Islet precursor cell (in vitro differentiated cells): ENCODE measurements at places on chromosomes 13 and 19.

- no peak for DNase-seq
These were observed 18.7 kb upstream of the ATXN8OS start for GRCh38 chr13:70088926-70089325.

DNA sequence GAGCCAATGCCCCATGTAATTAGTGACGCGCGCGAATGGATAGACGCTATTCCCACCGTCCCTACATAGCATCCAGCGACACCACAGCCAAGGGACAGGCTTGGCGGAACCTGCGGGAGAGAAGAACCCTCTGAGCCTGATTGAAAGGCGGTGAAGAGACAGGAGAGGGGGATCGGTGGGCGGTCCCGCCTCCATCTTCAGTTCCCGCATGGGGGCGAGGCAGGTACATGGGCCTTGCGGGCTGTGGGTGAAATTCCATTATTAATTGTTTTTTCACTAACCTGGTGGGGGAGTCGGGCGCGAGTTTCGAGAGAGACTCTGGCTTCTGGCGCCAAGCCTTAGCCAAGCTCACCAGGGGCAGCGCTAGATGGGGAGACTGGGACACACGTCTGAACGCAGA lies 8.4 kb upstream of the TEX101 start:
- DNase-seq, result no peak

- no peak for DNase-seq
These were observed 30.0 kb downstream of the MYO9B start for GRCh38 chr19:17105556-17105955.

DNA sequence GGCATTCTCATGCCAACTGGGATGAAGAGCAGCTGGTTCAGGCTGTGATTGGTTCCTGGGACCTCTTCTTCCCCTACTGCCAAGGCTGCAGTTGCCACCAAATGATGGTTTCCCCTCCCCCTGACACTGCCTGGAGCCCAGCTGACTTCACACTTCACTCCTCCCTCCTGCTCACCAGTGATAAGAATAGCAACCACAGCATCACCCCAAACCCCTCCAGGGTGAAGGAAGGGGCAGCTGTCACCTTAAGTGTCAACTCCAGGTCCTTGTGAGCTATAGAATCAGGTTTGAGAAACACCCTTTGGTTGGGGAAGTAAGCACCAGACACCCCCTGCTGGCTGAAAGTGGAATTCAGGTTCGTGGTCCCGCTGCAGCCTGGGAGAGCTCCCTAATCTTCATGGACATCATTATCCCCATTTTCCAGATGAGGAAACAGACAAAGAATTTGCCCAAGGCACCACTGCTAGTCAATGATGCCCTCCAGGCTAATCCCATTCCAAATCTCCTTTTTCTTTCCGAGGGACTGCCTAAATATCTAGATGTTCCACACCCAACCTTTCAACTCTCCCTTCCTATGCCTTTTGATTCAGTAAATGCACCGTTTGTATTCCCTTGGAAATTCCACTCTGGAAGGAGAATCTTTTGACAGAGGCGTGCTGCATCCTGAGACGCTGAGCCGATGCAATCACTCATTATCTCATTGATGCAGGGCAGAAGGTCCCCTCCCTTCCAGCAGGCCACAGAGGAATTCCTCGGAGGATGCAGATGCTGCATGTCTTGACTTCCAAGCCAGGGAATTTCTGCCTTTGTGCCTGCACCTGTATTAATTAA lies 50.6 kb upstream of the UQCRFS1 start:
- peak; percentile 80 for DNase-seq

- no peak for DNase-seq
These were observed 90.1 kb downstream of the SERP2 start for GRCh38 chr13:44463759-44464158.

DNA sequence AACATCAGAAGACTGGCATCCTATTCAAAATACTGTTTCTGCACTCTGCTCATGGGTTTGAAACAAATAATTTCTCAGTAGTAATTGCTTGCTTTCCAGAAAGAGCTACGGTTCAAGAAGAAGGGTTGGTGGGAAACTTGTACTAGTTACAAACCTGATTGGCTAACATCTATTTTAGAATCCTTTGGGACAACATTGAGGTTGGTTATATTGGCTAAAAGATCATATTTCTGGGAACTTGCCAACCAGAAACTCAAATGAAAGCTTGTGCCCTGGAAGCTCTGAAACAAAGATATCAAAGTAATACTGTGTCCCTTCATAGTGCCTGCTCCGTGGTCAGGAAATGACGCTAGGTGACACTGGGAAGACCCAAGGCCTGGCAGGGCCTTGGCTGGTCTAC lies 141.7 kb downstream of the LACC1 start:
- DNase-seq, result no peak

DNA sequence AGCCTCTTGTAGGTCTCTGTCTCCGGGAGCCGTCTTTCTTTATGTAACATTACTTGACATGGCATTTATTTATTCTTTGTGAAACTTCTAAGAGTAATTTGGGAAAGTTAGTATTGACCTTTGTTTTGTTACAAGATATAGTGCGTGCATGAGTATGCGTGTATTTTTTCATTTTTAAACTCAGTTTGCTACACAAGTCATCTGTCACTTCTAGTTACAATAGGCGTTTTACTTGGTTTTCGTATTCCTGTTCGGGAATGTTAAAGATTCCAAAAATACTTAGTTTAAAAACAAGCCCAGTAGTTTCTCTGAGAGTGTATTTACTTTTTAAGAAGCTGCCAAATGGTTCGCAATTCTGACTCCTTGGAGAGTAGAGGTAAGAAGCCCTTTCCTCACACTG lies 3.2 kb downstream of the PDS5B start:
- no peak for DNase-seq

GRCh38 chr13:80100636-80101035 lies 240.3 kb downstream of the SPRY2 start:
- DNase-seq, result no peak

GRCh38 chr13:22176968-22177520 lies 506.2 kb downstream of the FGF9 start:
- DNase-seq, result no peak

DNA sequence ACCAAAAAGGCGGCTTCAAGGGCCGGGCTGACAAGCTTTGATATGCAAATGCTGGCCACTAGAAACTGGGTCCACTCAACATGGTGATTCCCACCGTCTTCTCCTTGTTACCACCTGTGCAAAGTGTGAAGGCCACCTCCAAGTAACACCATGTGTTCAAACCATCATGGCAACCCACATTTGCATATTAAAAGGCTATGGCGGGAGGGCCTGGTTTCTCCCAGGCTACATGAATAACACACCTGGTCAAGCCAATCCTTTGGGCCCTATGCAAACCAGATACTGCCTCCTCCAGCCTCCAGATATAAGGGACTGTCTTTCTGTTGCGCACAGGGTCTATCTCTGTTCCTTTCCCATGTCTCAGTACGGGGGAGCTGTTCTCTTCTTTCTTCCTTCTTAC lies 36.6 kb upstream of the ZSCAN5A start:
- DNase-seq, result no peak

DNA sequence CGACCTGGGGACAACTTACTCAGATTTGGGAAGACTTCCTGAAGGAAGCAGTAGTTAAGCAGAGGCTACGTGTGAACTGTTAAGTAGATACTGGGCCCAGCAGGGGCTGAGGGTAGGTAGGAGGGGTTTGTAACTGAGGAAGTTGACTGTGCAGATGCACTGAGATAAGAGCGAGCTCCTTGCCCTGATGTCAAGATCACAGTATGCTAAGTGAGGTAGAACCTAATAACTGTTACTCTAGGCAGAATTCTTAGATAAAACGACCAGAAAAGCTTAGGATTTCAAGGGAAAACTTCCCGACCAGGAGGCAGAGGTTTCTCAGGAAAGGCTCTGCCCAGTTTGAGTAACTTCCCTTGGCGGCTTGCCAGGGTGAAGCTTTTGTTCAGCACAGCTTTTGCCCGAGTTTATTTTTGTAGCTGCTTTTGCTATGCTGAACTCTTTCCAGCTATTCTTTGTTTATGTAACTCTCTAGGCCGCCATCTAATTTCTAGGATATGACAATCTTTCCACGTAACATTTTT lies 632.1 kb downstream of the DIAPH3 start:
- DNase-seq, result peak; percentile 87

DNA sequence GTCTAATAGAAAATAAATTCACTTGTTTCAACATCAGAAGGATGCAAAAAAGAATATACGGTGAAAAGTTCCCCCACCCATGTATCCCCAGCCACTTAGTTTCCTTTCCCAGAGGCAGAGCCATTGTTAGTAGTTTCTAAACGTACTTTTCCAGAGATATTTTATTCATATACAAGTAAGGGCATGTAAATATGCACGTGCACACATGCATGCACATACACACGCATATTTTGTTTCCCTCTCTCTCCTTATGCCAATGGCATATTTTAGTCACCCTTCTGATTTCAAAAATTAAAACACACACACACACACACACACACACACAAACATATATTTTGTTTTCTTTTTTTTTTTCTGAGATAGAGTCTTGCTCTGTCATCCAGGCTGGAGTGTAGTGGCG lies 147.4 kb downstream of the PDS5B start:
- no peak for DNase-seq

GRCh38 chr19:9958379-9958821 lies 22.1 kb upstream of the OLFM2 start:
- no peak for DNase-seq

DNA sequence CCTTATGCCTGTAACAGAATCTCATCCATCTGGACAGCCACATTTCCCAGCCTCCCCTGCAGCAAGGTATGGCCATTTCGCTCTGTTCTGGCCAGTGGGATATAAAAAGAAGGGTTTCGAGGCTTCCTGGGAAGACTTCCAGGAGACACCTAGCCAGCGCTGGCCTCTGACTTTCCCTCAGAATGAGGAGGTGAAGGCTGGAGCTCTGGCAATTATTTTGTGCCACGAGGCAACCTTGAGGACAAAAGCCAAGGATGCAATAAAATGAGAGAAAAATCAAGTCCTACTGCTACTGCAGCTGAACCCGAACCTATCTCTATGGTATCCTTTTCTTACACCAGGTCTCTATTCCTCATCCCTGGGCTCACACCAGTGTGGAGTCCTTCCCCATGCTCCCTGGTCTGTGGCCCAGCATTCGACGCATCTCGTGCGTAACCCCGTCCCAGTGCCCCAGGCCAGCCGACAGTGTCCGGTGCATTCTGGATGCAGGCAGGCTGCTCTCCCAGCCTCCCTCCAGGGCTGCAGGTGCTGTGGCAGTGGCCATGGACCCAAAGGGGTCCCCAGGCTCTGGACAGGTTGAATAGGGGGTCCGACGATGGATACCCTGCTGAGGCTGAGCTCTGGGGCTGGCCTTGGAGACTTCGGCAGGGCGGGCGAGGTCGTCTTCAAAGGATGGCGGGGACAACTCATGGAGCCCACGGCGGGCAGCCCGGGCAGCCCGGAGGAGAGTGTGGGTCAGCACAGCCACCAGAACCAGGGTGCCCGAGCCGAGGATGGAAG lies 12.2 kb downstream of the TMEM221 start:
- no peak for DNase-seq

- DNase-seq, result no peak
These were observed 33.0 kb downstream of the CYSLTR2 start for GRCh38 chr13:48686636-48687210.

GRCh38 chr19:50432221-50433028 lies at the start of gene MYBPC2:
Gene MYBPC2, plus strand, starts transcription at chr19:50432892. Its CDS starts 62 bp downstream, at chr19:50432954.
- DNase-seq, result no peak

- DNase-seq, result no peak
These were observed 3.7 kb upstream of the SMIM17 start for GRCh38 chr19:56639217-56639616.

DNA sequence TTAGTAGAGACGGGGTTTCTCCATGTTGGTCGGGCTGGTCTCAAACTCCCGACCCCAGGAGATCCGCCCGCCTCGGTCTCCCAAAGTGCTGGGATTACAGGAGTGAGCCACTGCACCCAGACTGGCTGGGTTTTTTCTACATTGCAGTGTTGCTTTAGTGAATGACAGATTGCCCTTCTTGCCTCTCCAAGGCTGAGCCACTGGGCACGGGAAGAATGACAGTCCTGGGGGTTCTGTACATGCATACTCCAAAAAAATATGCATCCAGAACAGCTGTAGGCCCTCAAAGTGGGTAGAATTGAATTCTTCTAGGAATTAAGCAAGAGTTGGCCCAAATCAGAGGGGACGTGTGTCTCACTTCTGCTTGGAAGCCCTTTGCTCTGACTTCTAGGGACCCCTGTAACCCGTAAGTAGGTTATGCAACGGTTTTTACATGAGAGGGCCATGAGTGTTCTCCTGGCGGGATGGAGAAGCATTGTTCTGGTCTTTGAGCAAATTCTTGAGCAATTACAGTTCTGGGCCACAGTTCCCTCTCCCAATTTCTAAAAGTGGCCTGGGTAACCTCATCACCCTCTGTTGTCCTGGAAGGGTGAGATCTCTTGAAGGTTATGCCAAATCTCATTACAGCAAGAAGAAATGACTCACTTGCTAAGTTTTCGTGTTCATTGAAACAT lies 3.6 kb downstream of the ACTN4 start:
- DNase-seq, result no peak

DNA sequence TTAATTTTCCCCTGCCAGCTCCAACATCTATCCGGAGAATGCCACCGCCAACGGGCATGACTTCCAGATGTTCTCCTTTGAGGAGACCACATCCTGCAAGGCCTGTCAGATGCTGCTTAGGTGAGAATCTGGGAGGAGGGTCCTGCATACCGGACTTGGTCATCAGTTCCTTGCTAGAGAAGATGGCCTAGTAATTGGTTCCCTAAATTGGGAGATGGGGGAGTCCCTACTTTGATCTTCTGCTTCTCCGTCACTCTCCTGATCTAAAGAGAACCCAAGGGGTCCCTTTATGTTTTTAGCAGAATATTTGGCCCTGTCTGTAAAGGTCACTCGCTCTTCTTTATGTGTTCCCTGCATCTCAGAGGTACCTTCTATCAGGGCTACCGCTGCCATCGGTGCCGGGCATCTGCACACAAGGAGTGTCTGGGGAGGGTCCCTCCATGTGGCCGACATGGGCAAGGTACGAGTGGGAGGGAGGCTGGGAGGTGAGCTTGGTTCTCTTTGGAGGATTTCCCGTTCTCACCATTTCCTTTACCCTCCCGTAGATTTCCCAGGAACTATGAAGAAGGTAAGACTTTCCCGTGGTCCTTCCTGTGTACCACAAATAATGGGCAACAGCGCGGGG lies 54.1 kb upstream of the ADGRE1 start:
- no peak for DNase-seq

DNA sequence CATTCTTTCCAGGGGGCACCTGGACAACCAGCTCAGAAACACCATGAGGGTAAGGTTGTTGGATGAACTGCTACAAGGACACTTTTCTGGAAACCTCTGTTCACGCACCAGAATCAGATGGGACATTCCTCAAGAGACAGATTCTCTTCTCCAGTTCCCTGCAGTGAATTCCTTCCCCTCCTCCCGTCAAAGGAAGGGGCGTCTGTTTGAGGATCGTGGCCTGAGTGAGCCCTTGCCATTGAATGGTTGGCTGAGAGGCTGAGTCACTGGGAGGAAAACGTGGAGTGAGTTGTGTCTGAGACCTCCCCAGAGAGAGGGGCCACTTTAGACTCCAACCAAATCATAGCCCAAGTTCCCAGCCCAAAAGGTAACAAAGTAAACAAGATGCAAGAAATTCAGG lies 79.4 kb upstream of the ZNF507 start:
- peak; percentile 84 for DNase-seq

- DNase-seq, result no peak
These were observed 14.3 kb downstream of the MIR17HG start for GRCh38 chr13:91361755-91362271.

- no peak for DNase-seq
These were observed 277.9 kb downstream of the RBM26 start for GRCh38 chr13:79128158-79128557.
